Left renal cortex interstitium (tissue), 4 donors: ENCODE measurements at places on chromosomes 2 and 18. TPM values are rescaled to one million over a fixed set of nuclear protein-coding genes. Genes with fewer than 3 reads are reported as not detected.

GAD1 gene
- polyA plus RNA-seq: 1.5 TPM

DNA sequence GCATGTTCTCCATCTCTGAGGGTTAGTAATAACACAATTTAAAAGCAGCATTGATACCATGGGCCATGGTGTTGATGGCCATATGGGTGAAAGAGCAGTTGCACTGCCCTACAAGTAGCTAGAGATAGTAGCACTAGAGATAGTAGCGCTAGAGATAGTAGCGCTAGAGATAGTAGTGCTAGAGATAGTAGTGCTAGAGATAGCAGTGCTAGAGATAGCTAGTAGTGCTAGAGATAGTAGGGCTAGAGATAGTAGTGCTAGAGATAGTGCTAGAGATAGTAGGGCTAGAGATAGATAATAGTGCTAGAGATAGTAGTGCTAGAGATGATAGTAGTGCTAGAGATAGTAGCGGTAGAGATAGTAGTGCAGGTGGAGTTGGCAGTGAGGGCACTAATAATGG, 39.5 kb upstream of the KLHL14 start:
- DNase-seq: no peak

DNA sequence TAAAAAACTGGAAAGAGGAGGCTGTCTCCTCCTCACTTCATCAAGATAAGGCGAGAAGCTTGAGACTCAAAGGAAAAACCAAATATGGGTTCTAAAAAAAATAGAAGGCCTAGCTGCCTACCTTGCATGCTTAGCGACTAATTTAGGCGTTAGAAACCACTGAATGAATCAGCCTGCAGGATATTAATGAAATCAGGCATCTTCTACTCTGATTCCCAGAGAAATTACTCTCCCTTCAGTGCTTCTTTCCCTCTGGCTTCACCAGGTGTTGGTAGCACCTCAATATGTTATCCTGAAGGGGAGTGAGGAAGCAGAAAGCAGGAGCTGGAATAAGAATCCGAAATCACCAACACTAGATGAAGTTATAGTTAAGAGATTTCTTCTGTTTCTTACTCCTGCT, 749.8 kb upstream of the NRXN1 start:
- DNase-seq: no peak

RFX8 gene
- 0.27 TPM for polyA plus RNA-seq
